ENCODE measurements at places on chromosomes 12 and 14.

GRCh38 chr12:43577381-43577780 is 25.4 kb upstream of the ADAMTS20 start:
- no peak for DNase-seq

- peak; percentile 69 for DNase-seq
These were observed 13.6 kb upstream of the FOXN3 start for GRCh38 chr14:89430391-89431236.

DNA sequence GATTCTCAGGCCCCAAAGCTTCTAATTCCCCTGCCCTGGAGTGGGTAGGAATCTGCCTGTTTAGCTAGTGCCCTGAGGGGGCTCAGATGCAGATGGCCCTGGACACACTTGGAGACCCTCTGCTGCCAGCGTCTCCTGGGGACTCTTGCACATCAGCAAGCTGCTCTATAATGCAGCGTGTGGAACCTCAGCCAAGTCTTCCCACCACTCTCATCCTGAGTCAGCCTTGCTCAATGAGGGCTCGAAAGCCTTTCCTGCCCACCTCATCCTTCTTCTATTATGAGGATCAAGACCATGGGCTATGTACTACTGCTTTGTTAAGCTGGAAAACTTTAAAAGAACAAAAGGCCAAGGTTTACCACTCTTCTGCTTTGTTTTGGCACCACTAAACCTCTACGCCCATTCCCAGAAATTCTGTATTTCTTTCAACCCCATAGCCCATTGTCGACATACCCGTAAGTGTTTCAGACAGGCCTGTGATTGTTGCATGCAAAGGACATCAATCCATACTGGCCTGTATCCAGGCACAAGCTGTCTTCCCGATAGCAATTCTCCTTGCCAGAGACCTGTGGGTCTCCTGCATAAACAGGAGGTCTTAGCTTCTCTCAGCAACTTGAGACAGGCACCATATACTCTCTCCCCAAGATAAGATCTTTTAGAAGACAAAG is 246.9 kb downstream of the DPF3 start:
- no peak for DNase-seq

DNA sequence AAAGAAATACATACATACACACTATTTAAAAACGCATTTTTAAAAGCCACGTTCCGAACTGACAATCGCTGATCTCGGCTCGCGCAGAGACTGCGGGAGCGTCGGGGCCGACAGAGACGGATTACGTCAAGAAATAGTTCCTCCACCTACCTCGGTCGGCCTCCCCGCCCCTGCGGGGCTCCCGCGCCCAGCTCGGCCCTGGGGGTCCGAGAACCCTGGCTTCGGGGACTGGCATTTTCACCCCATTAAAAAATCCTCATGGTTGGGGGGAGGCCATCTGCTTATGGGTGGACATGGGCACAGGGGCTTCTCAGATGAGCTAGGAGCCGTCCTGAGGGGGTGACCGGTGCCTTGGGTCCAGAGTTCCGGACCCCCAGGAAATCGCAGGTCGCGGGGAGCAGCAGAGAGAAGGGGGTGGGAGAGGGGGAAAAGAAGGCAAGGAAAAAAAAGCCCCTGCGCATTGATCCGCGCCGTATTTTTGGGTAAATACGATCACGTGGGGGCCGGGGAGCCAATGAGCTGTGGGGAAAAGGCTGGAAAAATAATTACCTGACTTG is 324 bp upstream of the HOXC9 start:
- DNase-seq = no peak

DNA sequence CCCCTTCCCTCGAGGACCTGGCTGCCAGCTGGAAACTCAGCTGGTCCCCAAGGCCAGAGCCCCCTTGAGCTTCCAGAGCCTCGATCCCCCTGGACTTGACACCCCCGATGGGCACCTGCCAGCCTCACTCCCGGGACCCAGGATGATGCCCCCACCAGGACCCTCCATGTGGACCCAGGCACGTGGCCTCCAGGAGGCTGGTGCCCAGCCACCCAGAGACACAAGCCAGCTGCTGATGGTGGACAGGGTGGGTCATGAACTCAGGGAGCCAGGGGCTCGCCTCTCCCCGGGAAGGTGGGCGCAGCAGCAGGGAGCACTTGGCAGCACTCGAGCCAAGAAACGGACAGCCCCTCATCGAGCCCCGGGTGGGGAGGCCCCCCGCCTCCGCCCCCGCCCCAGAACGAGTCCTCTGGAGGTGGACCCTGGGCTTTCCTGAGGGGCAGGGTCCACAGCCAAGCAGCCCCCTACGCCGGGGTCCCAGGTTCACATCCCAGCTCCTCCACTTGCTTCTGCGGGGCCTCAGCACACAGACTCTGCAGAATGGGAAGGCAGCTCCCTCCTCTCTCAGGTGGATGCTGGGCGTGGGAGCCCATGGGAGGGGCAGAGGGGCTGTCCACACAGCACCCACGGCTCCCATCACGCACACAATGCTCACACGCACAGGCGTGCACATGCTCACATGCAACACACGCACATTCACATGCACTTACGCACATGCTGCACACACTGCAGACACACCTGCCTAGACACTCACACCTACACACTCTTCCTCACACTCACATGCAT is 12.1 kb downstream of the C14orf180 start:
- DNase-seq = no peak

GRCh38 chr12:120737557-120738251 is 12.1 kb downstream of the ACADS start:
- no peak for DNase-seq

All from CD4-positive, alpha-beta T cell treated with Interleukin-4 for 4 hours (primary cell).